ENCODE measurements at places on chromosomes 16 and 17.

DNA sequence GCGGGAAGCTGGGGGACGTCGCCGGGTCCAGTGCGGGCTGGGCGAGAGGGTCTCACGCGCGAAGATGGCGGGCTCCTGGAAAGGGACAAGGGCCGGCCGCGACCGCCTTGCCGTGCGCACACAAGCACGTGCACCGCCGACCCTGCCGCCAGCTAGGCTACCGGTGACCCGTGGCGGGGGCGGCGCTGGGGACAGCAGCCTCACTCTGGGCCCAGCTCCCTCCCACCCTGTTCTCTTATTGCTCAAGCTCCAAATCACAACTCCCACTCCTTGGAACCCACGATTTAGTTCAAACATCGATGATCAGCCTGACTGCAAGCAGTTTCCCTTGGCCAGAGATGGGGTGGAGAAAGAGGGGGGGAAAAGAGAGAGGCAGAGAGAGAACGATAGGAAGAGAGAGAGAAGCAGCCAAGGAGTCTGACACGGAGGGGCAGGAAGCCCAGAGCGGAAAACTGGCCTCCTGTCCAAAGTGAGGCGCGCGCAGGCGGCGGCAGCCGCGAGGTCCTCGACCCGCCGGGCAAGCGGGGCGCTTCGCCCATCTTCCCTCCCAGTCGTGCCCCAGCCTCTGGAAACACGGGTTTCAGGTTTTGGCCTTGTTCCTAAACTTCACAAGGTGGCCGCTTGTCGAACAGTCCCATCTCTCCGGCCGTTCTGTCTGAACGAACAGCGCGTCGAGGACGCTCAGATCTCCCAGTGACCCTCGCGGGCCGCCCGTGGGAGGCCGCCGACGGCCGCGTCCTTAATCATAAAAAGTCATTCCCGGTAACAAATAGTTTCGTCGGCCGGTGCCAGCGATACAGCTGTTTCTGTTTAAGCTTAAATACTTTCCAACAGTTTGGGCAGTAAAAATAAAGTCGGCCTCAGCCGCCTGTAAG is 1.7 kb upstream of the CBX8 start:
- DNase-seq, result no peak

GRCh38 chr16:52592778-52593177 is 45.8 kb upstream of the TOX3 start:
- no peak for DNase-seq

DNA sequence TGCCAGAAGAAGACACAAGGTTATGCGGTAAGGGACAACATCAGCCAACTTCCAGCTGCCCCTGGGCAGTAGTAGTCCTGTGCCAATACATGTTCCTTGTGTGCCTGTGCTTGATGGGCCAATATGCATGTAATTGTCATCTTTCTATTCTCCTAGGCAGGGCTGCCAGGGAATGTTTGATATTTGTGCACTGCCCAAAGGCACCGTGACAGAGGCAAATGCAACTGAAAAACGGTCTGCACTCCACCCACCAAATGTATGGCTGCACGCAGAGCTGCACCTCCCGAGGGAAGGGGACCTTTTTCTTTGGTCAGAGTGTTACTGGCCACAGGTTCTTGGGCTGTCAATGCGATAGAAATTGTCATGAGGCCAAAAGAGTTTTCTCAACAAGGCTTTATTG is 207.1 kb downstream of the LGALS9B start:
- no peak for DNase-seq

DNA sequence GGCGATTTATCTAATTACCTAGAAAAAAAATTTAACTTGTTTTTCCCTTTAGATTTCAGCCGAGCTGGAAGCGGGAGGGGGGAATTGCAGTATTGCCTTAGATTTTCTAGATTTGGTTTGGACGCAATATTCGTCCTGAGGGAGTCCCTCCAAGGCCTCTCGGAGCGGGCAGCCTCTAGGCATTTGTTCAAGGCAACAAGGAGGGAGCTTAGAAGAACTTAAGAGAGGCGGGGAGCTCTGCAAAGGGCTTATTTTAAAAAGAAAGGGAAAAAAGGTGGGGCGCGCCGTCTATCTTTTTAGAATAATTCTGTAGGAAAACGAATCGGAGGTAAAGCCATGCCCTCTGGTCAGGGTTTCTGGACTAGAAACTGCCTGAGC is 407 bp upstream of the TMEM94 start:
- DNase-seq, result no peak

DNA sequence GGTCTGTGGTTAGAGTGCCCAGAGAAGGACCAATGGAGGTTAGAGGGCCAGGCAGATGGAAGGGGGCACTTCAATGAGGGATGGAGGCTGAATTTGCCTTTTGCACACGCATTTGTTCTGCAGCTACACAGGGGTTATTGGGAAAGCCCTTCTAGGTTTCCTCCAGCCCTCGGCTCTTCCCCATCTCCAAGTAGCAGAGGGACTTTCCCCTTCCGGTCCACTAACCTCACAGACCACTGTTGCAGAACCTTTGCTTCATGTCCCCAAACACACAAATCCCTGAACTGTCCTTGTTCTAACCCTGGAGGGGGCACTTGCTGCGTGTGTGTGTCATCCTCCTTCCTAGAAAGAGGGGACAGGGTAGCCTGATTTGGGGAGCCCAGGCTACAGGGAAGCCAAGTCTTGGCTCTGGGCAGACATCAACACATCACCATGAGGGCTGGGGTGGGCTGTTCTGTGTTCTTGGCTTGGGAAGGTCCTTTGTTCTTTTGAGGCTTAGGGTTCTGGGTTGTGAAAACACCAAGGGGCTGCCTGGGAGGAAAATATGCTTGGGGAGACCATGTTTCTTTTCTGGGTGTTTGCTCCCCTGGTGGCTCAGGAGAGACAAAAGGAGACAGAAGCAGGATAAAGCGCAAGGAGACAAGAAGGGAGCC is 7.3 kb upstream of the NR1D1 start:
- no peak for DNase-seq

DNA sequence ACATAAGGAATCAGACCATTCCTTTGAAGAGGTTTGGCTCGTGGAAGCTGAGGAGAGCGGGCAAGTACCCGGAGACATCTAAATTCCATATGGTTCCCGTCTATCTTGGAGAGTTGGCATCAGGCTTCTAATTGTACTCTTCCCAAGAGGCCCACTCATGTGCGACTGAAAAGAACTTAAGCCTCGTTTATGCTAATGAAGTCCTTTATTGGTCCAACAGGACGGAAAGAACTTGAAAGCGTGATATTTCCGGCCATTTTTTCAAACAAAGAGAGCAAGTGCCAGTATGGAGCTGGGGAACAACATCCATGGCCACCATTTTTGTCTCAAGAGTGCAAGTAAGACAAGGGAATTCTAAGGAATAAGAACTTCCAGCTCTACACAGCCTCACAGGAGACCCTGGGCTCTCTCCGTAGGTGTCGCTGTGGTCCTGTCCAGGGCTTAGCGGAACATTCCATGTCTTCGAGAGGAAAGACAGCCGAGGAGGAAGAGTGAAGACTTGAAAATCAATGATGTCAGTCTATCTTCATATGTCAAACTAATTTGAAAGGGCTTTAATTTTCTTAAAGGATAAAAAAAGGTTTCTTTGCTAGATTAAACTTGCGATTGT is 566.0 kb upstream of the PSMD7 start:
- no peak for DNase-seq

DNA sequence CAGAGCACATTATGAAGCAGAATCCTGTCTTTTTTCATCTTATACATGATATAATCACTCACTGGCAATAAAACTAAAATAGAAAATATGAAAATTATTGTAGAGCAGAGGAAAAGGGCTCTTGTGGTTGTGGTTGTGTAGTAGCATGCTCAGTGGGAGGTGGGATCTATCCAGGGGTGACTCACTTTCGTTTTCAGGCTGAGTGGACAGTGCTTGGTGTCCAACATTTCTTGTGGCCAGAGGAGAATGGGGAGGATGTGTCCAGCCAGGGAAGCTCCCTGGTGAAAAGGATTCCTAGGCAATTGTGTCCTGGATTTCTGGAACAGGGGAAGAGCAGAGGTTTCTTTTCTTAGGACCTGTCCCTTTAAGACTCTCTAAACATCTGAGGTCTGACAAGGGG is 31.9 kb upstream of the CPHXL start:
- peak; percentile 88 for DNase-seq

- no peak for DNase-seq
These were observed 16.0 kb upstream of the SOX9 start for GRCh38 chr17:72104863-72105234.

GRCh38 chr17:17364338-17364667 is 61.1 kb downstream of the NT5M start:
- no peak for DNase-seq

GRCh38 chr16:2591476-2592240 is 53.8 kb downstream of the PDPK1 start:
- no peak for DNase-seq

- DNase-seq, result no peak
These were observed 52.0 kb upstream of the CLEC3A start for GRCh38 chr16:77970371-77970770.

GRCh38 chr16:35744084-35744483 is 2284.7 kb downstream of the TP53TG3F start:
- DNase-seq, result no peak

DNA sequence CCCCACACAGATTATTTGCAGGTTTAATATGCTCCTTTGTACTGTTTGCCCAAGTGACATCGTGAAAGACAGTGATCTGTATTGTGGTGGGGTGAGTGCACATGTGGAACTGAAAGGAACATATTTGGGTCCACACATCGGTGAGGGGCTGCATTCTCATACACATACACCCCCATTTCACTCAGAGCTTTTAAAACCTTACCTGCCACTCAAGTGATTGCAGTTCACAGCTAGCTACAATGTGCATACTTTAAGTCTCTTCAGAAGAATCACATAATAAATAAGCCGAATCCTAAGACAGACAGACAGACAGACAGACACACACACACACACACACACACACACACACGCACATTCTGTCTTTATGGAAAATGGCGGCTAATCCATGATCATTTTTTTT is 102.6 kb downstream of the AATF start:
- no peak for DNase-seq

- no peak for DNase-seq
These were observed 73.8 kb upstream of the PLCG2 start for GRCh38 chr16:81705261-81705660.

DNA sequence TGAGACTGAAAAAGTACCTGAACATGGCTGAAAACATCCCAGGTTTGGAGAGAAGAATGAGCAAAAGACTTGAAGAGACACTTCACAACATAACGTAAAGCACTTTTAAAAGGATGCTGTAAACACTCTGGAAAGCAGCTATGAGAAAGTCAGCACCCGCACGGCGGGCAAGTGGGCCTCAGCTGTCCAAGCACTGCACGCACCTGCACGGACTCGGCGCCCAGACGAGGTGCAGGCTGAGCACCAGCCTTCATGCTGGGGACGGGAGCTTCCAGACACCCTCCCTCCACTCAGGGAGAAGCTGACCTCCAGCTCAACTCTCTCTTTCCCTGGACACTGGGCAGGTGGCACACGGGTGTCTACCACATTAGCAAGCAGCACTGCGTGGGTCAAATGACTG is 13.1 kb downstream of the CCDC57 start:
- DNase-seq, result no peak

DNA sequence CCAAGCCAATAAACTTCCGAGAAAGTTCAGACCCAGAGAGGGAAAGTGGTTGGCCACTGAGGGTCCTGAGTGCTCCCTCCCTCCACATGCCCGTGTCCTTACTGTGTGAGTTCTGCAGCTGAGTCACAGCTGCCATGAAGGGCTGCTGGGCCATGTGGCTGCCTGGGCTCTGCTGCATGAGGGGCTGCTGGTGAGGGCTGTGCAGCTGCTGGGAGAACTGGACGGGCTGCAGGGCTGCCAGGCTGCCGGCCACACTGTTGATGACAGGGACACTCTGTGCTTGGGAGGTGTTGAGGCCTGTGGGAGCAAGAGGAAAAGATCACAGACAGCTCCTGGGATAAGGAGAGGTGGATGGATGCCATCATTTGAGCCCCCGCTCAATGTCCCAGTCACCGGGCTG is 44.0 kb downstream of the HNF1B start:
- no peak for DNase-seq

GRCh38 chr17:29068818-29069217 is 25.9 kb downstream of the PIPOX start:
- DNase-seq, result no peak

DNA sequence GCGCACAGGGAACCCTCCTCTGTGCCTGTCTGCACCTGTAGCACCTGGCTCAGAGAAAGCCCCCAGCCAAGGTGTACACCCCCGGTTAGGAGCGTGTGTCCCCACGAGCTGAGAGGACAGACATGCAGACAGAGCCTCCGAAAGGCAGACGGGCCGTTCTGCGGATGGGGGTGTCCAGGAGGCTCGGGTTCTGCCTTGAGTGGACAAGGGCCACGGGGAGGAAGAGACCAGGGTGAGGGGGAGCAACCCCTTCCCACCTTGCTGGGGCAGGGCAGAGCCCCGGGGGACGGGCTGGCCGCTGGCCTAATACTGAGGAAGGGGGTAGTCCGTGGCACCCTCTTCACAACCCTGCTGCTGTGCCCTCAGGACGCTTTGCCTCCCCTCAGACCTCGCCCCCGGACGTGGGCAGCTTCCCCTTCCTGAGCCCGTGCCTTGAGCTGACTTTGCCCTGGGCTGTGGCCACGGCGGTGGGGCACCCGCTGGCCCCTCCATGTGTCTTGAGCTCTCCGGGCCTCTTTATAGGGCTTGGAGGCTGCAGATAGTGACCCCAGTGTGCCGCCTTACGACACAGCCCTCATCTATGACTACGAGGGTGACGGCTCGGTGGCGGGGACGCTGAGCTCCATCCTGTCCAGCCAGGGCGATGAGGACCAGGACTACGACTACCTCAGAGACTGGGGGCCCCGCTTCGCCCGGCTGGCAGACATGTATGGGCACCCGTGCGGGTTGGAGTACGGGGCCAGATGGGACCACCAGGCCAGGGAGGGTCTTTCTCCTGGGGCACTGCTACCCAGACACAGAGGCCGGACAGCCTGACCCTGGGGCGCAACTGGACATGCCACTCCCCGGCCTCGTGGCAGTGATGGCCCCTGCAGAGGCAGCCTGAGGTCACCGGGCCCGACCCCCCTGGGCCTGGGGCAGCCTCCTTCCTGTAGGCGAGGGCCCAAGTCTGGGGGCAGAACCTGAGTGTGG is 5.7 kb downstream of the SLC22A31 start:
- DNase-seq, result no peak

- no peak for DNase-seq
These were observed 6.3 kb downstream of the NOS2 start for GRCh38 chr17:27793906-27794569.

- no peak for DNase-seq
These were observed 9.4 kb upstream of the ZNF689 start for GRCh38 chr16:30619638-30620037.

DNA sequence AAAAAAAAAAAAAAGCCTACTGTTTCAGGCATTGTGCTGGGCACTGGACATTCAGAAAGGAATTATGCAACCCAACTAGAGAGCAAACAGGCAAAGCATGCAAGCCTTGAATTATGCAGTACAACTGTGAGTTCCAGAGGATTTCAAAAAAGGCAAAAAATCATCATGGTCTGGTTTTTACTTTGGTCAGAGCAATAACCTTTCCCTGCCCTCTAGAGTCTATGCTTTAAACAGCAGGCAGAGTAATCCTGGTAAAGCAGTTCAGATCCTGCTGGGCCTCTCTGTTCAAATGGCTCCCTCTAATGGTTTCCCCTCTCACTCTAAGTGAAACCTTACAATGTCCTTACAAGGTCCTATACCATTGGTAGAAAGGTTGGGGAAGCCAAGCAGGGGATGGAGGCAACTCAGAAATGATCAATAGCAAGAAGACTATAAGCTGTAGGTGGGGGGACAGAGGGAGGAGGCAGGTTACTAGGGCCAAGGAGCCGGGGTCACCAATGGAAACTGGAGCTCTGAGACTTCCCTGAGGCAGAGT is 4.6 kb upstream of the TAF15 start:
- DNase-seq, result peak; percentile 87

- no peak for DNase-seq
These were observed 496.9 kb upstream of the C16orf82 start for GRCh38 chr16:26569793-26570192.
